ENCODE measurements at places on chromosomes 6 and 20.

- no peak for DNase-seq
Observed at GRCh38 chr6:20708367-20709124, 174.3 kb downstream of the CDKAL1 start.

DNA sequence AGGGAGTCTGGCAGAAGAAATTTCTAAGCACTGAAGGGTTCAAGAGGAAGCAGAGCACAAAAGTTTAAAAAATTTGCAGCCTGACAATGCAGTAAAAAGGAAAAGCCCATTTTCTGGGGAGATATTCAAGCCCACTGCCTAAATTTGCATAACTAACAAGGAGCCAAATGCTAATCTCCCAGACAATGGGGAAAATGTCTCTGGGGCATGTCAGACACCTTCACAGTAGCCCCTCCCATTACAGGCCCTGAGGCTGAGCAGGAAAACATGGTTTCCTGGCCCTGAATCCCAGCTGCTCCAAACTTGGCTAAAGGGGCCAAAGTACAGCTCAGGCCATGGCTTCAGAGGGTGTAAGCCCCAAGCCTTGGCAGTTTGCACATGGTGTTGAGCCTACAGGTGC lies 908.5 kb upstream of the MANEA start:
- DNase-seq: no peak

DNA sequence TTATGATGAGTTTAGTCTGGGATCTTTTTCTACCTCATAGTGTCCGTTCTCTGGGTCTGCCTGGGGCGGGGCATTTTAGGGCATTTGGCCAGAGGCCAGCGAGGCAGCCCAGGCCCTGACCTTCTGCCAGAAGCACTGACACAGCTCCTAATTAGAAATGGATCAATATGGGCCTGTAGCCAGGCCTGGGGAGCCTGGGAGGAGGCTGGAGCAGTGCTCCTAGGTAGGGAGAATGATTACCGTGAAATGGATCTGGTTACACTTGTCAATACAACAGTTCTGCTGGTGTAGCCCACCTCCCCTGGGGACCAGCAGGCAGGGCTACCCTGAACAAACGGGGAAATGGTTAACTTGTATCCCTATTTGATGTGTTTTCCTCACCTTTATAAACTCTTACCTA lies 23.0 kb downstream of the RALY start:
- DNase-seq: no peak

- DNase-seq: no peak
Observed at GRCh38 chr20:56624786-56625681, 4.1 kb upstream of the TFAP2C start.

- DNase-seq: peak; percentile 1
Observed at GRCh38 chr20:43040427-43040826, 149.3 kb downstream of the PTPRT start.

DNA sequence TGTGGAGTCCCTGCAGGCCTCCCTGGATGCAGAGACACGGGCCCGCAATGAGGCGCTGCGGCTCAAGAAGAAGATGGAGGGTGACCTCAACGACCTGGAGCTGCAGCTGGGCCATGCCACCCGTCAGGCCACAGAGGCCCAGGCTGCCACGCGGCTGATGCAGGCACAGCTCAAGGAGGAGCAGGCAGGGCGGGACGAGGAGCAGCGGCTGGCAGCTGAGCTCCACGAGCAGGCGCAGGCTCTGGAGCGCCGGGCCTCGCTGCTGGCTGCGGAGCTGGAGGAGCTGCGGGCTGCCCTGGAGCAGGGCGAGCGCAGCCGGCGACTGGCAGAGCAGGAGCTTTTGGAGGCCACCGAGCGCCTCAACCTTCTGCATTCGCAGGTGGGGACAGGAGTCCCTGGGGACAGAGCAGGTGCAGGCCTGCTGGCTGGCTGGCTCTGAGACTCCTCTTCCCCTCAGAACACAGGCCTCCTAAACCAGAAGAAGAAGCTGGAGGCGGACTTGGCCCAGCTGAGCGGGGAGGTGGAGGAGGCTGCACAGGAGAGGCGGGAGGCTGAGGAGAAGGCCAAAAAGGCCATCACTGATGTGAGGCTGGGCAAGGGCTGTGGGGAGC lies 44.7 kb downstream of the MYH7B start:
- no peak for DNase-seq

DNA sequence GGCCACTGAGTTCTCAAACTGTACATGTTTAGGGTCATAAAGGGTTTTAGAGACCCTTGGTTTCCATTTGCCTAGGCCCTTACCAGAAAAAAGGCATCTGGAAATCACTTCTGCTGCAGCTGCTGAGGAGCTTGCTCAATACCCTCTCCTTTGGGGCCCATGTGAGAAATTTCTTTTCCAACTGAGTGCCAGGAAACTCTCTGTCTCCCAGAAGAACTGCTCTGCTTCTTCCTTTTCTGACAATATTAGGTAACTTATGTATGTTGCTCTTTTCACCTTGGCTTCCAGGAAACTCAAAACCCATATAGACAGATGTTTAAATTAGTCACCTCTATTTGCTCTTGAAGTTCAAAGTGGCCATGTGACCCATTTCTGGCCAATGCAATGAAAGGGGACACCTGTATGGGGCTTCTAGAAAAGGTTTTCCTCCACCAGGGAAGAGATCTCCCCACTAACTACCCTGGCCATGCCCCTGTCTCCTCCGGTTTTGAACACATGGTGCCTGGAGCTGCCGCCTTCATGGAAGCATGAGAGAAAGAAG lies 121.6 kb downstream of the PREX1 start:
- no peak for DNase-seq

DNA sequence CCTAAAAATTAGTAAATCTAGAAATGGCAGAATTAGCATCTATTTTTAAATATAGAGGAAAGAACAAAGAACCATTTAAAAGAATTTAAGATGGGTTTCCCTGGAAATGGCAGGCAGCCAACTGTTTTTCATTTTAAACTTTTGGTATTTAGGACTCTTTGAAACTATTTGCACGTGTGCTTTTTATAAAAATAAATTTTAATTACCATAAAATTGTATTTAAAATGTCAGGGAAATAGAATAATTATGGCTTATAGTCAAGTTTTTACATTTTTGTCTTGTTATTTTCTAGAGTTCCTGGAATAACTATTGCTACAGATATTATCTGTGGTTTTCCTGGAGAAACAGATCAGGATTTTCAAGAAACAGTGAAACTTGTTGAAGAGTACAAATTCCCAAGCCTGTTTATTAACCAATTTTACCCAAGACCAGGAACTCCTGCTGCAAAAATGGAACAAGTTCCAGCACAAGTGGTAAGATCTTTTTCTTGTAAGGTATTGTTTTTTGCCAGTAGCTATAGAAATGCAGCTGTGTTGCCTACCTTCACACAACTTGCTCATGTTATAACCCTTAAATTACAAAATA lies 528.7 kb upstream of the SOX4 start:
- no peak for DNase-seq

DNA sequence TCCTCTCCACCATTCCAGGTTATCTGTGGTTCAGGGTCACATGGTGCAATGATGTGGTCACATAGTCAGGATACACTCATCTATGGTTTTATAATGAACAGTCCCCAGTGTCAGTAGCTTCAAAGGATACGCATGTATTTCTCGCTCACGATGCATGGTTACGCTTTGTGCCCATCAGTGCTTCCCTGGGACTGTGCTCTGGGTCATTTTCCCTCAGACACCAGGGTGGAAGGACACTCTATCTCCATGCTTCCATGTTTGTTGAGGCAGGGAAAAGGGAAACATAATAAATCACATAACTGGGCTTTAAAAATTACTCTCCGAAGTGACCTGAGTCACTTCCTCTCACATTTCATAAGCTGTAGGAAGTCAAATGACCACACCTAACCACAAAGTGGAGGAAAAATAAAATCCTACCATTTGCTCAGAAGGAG lies 394.8 kb upstream of the NOX3 start:
- peak; percentile 2 for DNase-seq

GRCh38 chr20:44388466-44389023 lies 33.0 kb downstream of the HNF4A start:
- DNase-seq: peak; percentile 36

DNA sequence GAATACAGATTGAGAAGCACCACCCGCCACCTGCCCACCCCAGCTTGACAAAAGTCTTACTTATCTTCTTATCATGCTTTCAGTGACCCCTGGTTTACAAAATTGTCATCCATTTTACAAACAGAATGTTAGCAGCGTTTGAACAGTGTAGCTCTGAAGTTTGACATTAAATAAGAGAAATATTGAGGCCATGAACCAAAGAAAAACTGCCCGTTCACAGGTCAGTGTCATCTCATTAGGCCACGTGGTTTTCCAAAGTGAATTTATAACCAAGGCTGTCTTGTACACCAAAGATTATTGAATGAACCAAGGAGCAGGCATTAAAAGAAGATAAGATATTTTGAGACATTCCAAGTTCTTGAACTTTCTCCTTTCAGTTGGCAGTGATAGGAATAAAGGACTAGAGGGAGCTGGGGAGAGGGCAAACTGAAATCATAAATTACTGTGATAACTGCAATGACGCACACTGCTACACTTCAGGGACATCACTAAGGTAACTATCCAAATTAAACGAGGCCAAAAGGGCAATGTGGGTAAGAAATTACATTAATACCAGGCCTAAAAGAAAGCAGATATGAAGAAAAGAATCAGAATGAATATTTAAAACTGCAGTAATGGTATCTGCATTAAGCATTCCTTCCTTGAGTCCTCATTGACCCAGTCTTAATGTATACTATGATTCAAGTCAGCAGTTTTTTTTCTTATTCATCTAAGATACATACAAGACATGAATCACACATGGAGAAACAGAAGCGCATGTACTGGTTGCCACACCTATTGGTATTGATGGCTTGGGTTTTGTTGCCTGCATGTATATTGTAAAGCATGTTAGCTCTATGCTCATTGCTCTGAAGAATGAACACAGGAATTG lies 159.8 kb upstream of the ARG1 start:
- no peak for DNase-seq

DNA sequence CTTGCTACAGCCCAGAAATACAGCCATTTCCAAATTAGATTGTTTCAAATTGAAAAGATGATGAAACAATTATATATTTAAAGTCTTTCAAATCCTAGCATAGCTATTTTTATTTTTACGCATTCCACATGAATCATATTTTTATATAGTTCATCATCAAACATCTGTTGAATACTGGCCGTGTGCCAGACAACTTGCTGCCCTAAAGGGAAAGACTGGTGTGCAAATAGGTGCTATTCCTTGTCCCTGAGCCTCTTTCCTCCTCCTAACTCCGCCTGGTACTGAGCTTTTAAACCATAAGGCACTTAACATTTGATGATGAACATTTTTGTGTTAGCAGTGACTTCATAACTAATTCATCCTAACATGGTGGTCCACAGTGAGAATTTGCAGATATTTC lies 18.7 kb upstream of the PLCG1 start:
- no peak for DNase-seq

DNA sequence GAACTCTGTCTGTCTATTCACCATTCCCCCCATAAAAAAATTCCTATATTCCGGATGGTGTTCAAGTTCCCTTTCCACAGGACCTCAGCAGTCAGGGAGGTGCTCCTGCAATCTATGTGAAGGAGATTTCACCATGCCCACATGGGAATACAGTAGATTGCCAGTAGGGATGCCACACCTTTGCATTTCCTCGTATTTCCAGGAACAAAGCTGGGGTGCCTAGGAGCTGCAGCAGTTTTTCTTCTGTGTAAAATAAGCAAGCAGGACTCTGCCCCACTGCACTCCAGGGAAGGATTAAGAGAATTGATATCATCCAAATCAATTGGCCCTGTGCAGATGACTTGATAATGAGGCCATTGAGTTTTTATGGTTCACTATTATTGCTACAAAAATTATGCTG lies 7.4 kb upstream of the KIF16B start:
- DNase-seq: no peak

- no peak for DNase-seq
Observed at GRCh38 chr6:112502351-112503090, 155.4 kb downstream of the RFPL4B start.

- DNase-seq: no peak
Observed at GRCh38 chr20:39225536-39225935, 263.4 kb downstream of the DHX35 start.

DNA sequence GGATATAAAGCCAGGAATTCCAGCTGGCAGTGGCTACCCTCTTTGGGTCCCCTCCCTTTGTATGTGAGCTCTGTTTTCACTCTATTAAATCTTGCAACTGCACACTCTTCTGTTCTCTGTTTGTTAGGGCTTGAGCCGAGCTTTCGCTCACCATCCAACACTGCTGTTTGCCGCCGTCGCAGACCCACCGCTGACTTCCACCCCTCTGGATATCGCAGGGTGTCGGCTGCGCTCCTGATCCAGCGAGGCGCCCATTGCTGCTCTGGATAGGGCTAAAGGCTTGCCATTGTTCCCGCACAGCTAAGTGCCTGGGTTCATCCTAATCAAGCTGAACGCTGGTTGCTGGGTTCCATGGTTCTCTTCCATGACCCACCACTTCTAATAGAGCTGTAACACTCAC lies 1433.5 kb upstream of the ADGRB3 start:
- no peak for DNase-seq

DNA sequence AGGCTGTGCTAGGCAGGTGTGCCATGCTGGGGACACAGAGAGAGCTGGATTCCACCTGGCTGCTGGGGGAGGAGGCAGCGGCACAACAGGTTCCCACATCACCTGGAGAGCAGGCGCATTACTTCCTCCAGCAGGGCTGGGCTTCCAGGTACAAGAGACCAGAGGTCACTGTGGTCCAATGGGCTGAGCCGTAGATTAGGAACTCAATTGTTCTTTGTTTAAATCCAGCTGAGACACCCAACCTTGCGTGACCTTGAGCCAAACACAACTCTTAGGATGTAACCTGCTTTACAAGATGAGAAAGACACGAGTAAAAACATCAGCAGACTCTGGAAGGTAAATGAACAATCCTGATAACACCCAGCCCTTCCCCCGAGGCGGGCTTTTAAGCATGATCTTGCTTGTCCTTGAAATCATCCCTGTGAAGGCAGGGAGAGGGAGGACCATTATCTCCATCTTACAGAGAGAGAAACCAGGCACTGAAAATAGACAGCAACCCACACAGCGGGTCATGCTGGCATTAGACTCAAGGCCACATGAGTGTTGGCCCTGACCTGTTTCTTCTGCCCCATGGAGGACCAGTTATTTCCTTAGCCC lies 216.5 kb upstream of the RREB1 start:
- no peak for DNase-seq

DNA sequence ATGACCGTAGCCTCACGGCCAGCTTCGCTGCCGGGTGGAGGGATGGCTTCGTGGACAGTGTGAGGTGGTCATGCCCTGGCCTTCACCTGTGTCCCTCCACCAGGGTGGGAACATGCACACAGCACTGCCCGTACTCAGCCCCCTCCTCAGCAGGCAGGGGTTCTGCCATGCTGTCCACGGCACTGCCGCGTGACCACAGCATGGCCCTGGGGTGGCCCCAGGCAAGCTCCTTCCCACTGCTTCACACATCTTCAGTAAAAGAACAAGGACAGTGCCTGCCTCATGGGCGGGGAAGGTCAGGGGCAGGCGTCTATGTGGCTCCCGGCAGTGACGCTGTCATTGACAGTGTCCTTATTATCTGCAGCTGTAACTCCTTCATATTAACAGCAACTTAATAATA lies 205.9 kb downstream of the TAF4 start:
- DNase-seq: no peak

DNA sequence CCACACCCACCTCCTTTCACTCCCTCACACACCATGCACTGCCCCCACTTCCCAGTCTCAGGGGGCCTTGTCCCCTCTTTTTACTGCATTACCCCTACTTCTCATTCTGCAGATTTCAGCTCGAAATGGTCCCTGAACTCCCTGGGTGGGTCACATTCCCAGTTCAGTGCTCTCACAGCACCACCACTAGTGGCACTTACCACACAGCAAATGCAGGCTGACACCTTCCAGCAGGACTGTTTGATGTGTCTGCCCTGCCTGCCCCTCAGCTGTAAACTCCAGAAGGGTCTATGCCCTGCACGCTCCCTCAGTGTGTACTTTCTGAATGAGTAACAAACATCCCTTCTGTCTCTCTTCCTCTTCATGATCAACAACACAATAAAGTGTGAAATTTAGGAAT lies 4.0 kb downstream of the DYNLT1 start:
- no peak for DNase-seq

All from LoVo (cell line).